ENCODE measurements at places on chromosomes 1 and 21.

- DNase-seq: no peak
Measured at GRCh38 chr1:192776206-192776605, 32.6 kb upstream of the RGS2 start.

DNA sequence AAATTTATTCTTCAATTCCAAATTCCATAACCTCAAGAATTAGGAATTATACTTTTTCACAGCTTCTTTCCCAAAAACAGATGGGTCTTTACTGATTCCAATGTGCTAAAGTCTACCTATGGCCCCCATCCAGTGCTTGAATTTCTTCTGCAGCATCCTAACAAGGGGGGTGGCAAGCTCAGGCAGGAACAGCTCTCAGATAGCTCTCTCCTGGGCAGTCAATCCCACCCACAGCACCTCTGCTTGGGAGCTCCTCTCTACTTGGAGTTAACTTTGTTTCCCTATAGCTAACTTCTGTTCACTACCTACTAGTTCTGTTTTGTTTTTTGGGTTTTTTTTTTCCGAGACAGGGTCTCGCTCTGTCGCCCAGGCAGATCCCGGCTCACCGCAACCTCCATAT, 12.1 kb downstream of the RBBP5 start:
- DNase-seq: no peak

DNA sequence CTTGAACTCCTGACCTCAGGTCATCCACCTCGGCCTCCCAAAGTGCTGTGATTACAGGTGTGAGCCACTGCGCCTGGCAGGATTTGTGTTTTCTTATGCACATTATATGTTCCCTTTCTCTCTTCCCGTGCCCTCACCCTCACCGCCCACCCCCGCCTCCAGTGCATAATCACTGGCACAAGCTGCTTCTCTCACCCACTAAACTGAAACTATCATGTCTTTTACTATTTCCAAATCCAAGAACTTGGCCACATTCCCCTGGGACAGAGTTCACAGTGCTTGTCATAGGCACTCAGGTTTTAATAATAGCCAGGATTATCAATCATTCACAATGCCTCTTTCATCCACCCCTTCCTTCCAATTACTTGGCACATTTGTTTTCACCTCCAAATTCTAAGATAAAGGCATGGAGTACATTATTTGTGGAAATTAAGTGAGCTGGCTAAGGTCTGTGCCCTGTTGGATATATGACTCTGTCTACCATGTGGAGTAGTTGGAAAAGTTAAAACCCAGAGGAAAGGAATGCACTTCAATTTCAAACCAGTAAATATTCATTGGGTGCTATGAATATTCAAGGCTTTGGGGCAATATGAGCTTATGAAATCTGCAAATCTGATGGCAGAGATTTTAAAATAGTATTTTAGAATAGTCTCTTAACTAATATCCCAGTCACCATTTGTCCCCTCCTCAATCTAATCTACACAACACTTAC, 17.6 kb upstream of the MAPKAPK2 start:
- DNase-seq: no peak

DNA sequence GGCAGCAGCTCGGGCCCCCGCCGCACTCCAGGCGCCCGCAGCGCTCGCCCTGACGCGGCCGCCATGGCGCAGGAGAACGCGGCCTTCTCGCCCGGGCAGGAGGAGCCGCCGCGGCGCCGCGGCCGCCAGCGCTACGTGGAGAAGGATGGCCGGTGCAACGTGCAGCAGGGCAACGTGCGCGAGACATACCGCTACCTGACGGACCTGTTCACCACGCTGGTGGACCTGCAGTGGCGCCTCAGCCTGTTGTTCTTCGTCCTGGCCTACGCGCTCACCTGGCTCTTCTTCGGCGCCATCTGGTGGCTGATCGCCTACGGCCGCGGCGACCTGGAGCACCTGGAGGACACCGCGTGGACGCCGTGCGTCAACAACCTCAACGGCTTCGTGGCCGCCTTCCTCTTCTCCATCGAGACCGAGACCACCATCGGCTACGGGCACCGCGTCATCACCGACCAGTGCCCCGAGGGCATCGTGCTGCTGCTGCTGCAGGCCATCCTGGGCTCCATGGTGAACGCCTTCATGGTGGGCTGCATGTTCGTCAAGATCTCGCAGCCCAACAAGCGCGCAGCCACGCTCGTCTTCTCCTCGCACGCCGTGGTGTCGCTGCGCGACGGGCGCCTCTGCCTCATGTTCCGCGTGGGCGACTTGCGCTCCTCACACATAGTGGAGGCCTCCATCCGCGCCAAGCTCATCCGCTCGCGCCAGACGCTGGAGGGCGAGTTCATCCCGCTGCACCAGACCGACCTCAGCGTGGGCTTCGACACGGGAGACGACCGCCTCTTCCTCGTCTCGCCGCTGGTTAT, 2.8 kb downstream of the KCNJ9 start:
- DNase-seq: peak; percentile 82

DNA sequence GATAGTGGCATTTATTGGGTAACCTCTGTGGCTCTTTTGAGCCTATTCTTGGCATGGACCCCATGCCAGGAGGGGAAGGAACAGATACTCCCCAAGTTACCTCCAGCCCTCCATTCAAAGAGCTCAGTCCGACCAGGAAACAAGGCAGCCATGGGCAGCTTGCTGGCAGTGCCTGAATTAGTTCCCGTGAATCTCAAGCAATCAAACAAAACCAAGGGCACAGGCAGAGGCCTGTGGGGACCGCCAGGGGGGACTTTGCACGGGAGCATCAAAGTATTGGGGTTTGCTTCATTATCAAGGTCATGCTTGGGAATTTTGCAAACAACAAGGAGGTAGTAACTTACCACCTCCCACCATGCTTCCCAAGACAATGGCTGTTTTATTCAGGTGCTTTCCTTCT, 81.2 kb upstream of the IFFO2 start:
- DNase-seq: no peak

- DNase-seq: no peak
Measured at GRCh38 chr1:94550800-94551241, 9.3 kb upstream of the F3 start.

DNA sequence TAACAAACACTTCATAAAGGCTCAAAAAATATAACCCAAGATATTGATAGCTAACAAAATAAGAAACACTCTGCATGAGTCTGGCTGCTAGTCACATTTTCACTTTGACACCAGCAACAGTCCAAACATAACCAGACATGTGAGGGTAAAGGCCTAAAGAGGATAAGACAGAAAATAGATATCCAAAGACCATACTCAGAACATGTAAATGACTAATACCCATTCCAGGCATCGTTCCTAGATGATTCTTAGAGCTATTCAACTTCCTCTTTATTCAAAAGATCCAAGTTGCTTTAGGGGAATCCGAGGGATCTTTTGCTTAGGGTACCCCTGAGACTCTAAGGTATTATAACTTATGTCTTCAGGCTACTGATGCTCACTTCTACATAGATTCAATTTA, 5.1 kb downstream of the COL24A1 start:
- DNase-seq: no peak

DNA sequence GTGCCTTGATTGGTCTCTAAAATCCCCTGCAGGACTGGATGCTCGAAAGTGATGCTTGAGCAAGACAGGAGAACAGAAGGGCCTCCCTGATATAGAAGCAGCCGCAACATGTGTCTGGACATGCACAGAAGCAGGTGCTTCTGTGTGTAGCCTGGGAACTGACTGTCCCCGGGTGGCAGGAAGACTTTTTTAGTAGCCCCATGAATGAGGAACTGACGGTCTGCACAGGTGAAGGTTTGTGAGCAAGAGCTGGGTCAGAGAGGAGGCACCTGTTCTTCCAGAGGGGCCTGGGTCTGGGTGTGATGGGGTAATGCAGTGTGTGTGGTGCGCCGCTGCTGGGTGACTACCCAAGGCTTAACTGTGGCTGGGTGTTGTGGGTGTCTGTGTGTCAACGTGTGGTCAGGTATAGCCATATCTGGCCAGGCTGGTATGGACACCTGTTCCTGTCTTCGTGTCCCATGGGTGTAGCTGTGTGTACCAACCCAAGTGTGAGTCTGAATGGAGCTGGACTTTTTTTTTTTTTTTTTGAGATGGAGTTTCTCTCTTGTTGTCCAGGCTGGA, 39.1 kb upstream of the FOXO6 start:
- DNase-seq: no peak

DNA sequence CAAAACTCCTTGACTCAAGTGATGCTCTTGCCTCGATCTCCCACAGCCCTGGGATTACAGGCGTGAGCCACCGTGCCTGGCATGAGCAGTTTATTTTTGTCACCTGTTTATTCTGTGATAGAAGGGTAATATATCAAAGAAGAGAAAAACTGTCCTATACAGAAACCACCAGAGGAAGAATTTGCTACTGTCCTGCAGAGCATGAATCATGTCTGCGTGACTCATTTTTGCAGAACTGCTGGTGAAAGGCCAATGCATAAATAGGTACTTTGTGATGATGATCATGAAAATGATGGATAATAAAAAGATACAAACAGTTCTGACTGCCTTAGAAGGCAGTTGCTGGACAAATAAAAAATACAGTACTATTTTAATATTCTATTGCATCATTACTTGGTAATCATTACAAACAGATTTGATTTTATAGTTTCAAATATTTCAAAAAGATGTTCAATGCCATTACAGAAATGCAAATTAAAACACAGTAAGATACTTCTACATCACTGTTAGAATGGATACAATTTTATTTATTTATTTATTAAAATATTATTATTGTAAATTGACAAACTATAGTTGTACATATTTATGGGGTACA, 26.5 kb downstream of the RIPPLY3 start:
- DNase-seq: no peak

DNA sequence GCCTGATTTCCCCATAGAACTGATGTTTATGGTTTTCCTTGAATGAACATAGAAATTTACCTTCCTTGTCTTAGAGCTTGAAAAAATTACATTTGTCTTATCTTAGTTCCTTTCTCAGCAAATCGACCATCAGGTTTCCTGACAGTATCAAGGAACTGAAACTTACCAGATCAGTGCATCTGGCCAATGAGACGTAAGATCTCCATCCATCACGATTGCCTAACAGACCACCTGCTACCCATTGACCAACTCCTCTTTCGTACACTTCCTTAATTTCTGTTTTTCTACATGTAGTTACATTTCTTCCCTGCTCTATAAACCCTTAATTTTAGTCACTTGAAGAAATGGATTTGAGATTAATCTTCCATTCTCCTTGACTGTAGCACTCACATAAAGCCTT, 57.4 kb upstream of the TMPRSS15 start:
- DNase-seq: no peak
